NCI-H460 (cell line): ENCODE measurements at places on chromosomes 2 and 18.

DNA sequence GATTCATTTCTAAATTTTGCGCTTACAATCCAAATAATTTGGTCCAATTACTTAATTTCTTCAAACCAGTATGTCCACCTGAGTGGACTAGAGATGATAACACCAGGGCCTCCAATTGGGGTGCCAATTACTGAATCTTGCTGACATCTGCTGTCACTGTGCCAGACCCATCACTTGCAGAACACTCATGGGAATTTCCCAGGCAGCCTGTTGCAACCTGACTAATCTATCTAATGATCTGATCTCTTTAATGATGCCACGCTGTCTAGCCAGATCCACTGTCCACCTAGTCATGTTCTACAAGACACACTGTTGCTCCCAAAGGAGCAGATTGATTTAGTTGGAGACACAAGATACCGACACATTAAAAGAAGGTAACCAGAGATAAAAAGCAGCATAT lies 11.8 kb upstream of the LRP1B start:
- DNase-seq: no peak

DNA sequence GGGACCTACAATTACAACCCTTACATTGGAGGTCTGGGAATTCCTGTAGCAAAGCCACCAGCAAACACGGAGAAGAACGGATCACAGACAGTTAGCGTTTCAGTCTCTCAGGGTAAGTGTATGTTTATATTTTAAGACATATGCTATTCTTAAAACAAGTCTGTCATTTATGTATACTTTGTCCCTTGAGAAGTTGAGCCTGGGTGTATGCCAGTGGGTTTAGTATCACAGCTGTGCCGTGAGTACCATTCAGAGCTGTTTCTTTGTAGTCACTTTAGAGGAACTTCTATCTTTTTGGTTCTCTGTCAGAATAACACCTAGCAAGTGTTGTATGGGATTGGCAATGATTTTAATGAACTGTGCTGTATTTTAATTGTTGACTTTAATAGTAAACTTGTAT lies 125.6 kb downstream of the BIRC6 start:
- DNase-seq: no peak

- peak; percentile 51 for DNase-seq
These were observed 36.8 kb upstream of the PLEKHM3 start for GRCh38 chr2:208062113-208062512.

DNA sequence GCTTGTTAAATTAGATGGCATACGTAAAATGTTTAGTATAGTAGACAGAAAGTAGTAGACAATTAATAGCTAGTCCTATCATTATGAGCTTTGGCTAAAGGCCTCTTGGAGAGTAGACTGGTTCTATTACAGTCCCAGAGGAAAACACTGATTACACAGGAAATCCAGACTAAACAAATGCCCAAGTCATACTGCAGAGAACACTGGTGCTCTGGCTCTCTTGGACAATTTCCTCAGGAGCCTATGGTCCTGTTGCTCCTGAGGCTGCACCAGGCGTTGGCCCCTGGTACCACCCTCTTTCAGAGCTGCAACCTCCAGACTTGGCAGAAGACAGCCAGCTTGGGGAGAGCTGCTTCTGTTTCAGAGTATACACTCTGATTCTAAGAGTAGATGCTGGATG lies 41.8 kb downstream of the STAT1 start:
- DNase-seq: no peak

- DNase-seq: no peak
These were observed 172.7 kb upstream of the TRIB2 start for GRCh38 chr2:12543978-12544558.

DNA sequence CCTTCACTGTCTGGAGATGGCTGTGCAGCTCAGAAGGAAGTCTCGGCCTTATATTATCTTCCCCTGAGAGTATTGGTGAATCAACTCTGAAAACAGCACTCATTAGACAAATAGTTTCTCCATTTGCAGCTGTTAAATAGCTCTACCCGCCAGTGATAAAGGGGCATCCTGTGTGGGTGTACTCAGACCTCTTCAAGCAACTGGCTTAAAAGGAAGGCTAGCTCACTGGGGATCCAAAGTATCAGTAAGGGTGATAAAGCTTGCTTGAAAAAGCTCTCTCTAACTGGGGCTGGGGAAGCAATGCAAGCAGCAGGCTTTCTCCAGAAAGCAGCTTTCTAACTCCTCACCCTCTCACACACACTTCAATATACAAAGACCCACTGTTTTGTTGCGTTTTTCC lies 64.9 kb upstream of the PSMD14 start:
- DNase-seq: no peak

DNA sequence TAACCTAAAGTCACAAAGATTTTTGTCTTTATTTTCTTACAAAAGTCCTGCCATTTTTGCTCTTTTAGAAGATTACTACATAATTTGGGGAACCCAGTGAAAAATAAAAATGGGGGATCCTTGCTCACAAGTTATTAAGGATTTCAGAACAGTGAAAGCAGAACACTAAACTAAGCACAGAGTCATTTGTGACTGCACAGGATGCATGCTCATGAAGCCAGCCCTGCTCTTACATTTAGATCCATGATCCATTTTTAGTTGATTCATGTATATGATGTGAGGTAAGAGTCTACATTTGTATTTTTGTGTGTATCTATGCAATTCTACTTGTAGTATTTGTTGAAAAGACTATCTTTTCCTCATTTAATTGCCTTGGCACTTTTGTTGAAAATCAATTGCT lies 21.8 kb downstream of the SP140L start:
- no peak for DNase-seq

GRCh38 chr2:86218124-86218523 lies 18.9 kb downstream of the MRPL35 start:
- DNase-seq: no peak

DNA sequence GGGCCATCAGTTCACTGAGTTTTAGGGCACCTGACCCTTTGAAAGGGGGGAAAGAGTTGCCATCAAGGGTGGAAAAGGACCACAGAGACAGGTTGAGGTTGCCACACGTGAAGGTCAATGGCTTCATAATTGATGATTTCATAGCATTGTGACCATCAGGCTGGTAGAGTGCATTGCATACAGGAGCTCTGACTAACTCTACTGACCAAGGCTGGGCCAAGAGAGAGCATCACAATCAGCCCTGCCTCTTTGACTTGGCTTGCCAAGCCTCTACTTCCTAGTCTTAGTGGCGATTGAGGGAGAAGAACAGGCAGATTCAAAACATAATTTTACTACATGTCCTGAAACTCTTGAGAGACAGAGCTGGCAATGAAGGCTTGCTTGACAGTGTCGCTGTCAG lies 5.8 kb upstream of the TNP1 start:
- no peak for DNase-seq

DNA sequence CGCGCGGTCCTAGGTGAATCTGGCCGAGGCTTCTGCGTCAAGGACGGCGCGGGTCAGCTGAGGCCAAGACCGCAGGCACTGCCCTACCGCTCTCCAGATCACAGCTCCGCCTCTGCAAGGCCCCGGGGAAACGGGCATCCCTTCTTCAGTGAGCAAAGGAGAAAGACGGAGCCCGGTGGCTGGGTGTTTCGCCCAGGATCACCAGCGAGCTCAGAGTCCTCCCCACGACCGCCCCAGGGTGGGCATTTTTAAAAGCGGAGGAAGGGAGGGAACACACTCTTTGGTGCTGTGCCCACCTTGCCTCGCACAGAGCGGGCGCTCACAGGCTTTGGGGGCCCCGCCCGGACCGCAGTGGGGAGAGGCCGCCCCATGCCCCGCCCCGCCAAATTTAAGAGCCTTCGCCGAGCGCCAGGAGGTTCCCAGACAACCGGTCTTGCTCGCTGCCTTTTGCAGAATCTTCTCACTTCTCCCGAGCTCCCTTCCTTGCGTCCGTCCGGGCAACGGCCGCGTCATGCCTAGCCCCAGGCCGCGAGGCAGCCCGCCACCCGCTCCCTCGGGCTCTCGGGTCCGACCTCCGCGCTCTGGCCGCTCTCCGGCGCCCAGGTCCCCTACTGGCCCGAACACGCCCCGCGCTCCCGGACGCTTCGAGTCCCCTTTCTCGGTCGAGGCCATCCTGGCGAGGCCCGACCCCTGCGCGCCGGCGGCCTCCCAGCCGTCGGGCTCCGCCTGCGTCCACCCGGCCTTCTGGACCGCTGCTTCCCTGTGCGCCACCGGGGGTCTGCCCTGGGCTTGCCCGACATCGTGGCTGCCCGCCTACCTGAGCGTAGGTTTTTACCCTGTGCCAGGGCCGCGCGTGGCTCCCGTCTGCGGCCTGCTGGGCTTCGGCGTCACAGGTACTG lies at the start of gene NOTO:
NOTO (plus strand) TSS at position 419 of the 899 bp plus-strand sequence; CDS start at position 512, 93 bp downstream.
- no peak for DNase-seq

DNA sequence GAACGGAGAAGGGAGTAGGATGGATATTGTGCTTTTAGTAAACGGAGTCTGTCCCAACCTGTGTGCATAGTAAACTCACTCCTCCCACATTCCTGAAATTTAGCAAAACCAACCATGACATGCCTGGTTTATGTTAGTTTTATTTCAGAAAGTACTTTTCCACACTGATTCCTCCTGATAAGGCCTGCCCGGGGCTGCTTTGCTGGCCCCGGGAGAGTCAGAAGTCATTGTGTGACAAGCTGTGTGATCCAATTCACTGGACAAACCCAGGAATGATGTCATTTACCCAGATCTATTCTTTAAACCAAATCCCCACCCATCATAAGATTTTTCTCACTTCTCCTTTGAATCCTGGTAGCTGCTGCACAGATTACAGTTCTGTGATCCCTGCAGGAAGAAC lies 109.0 kb downstream of the SETBP1 start:
- DNase-seq: no peak

DNA sequence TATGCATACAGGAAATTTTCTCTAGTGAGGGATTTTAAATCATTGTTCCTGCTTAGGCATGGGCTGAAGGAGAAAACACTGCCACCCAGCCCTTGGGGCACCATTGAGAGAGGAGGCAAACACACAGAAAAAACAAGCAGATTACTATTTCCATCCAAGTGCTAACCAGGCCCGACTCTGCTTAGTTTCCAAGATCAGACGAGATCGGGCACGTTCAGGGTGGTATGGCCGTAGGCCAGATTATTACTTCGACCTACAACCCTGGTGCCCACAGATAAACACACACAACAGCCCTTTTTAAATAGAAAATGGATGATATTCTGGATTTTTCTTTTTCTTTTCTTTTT lies 45.4 kb upstream of the RHOB start:
- no peak for DNase-seq

DNA sequence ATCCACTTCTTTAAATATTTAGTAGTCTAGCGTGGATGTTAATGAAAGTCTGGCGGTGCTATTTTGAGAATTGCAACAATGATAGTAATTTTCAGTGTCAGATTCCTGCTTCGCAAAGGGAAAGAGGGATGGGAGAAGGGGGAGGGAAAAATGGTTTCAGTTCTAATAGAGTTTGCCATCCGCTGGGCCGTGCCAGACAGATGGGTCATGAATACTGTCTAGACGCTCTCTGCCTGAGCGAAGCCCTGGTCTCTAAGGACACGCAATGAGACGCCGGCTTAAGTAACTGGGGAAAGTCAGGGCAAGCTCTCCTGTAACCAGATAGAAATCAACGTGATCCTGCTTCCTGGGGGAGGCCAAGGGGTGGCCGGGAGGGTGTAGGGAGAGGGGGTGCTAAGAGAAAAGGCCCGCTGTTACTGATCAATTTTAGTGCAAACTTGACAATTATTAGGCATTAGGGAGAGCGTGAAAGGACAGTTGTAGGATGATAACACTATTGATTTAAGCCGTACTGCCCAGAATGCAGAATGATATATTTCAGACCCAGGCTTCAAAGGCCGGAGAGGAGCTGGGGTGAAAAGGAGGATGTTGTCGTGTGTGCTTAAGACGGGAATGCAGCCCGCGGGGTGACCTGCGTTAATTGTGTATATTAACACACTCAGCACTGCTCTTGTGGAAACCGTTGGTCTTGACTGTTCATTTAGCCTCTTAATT lies 229.2 kb downstream of the LDLRAD4 start:
- DNase-seq: no peak

GRCh38 chr18:813172-814071 lies 1.4 kb upstream of the YES1 start:
- no peak for DNase-seq
